Activated naive CD8-positive, alpha-beta T cell treated with anti-CD3 and anti-CD28 coated beads, Interleukin-2, amount 10 ng/mL, durations not matched to agents 7 days and 5 days (primary cell): ENCODE measurements at places on chromosomes 3 and 15. TPM values are rescaled to one million over a fixed set of nuclear protein-coding genes. Genes with fewer than 3 reads are reported as not detected.

IL17RE gene
- total RNA-seq, result 1.1 TPM

GOLGA6A gene
- not detected for total RNA-seq

PRTG gene
- not detected for total RNA-seq

FANCD2OS gene
- not detected for total RNA-seq

CYP1A2 gene
- total RNA-seq, result not detected

NR2F2 gene
- not detected for total RNA-seq

TMEM212 gene
- not detected for total RNA-seq

SLCO2A1 gene
- not detected for total RNA-seq

- no peak overlapping the region for H3K27ac ChIP-seq
- no peak for DNase-seq
- peaks cover 23% of the 10 kb centered on the region for H3K27me3 ChIP-seq
Observed at GRCh38 chr15:25670025-25670554, 193.0 kb downstream of the ATP10A start.

DNA sequence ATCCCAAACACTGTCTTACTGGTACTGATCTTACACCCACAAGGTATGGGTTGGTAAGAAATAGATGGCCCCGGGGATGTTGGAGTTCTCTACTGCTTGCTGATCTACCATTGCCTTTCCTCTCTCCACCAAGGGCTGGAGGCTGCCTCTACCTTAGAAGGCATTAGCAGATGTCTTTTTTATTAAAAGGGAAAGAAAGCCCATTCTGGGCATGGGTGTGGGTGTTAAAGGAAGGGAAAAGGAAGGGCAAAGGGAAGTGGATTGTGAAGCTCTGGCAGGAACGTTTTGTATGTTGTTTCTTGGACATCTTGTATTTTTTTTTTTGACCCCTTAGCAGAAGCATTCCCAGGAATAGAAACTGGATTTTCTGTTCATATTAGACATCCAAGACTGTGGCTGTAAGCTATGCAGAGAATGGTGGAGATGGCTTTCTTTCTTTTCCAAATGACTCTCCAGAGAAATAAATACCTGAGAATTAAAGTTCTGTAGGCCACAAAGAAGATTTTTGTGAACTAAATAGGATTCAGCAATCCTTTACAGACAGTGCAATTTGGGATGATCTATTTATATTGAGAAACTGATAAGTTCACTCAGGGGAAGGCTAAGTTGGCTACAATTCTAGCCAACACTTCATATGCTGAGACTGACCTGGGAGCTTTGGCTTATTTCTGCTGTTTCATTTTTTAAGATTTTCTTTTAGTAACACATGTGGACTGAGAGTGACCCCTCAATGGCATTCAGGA is 108.8 kb downstream of the TOP2B start:
- H3K4me1 ChIP-seq, result no peaks in the 10 kb centered on the region
- peaks cover 9% of the 10 kb centered on the region for H3K27me3 ChIP-seq
- H3K4me3 ChIP-seq, result no peak overlapping the region
- DNase-seq, result no peak
- no peaks in the 10 kb centered on the region for H3K36me3 ChIP-seq
- H3K27ac ChIP-seq, result no peak overlapping the region

- H3K27ac ChIP-seq, result no peak overlapping the region
- no peaks in the 10 kb centered on the region for H3K36me3 ChIP-seq
- no peak overlapping the region for H3K4me3 ChIP-seq
- no peak for DNase-seq
Observed at GRCh38 chr3:9156604-9157003, 92.8 kb downstream of the SRGAP3 start.

DNA sequence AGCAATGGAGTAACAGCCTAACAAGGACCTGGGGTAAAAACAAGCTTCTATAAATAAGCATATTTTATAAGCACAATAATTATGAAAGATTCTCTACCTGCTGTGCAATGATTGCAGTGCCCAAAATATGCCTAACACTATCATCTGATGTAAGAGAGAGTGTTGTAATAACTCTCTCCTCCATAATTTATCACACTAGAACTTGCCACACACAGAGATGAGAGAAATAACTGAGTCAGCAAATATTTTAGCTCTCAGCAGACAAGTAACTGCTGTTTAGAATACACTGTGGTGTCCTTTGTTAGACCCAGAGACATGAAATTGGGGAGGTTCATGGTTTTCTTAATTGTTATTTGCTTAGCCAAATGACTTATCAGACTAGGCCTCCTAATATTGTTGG is 105.3 kb upstream of the ACP3 start:
- H3K27me3 ChIP-seq, result peaks cover 9% of the 10 kb centered on the region
- H3K27ac ChIP-seq, result no peak overlapping the region
- H3K4me1 ChIP-seq, result no peaks in the 10 kb centered on the region
- DNase-seq, result no peak

DNA sequence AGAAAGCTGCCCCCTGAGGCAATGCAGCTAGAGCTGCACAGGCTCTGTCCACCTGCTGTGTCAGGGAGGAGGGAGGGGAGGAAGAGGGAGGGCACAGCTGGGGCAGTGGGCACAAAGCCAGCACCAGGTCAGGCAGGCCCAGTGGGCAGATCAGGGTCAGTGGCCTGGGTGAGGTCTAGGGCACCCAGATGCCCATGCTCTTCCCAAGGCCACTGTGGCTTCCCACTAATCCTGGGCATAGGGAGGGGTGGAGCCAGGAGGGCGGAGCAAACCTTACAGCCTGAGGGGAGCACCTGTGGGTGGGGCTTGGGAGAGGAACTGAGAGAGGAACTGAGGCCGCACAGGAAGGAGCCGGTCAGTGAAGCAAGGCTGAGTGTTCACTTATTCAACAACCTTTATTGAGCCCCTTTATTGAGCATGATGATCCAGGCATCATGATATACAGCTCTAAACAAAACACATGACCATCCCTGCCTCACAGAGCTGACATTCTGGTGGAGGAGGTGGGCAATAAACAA is 55.0 kb downstream of the RHCG start:
- no peak overlapping the region for H3K4me3 ChIP-seq
- peaks cover 2% of the 10 kb centered on the region for H3K4me1 ChIP-seq
- peaks cover 28% of the 10 kb centered on the region for H3K27me3 ChIP-seq
- H3K27ac ChIP-seq, result no peak overlapping the region
- no peaks in the 10 kb centered on the region for H3K36me3 ChIP-seq
- no peak for DNase-seq

- no peak for DNase-seq
- H3K4me3 ChIP-seq, result no peak overlapping the region
- no peak overlapping the region for H3K27ac ChIP-seq
- H3K4me1 ChIP-seq, result no peaks in the 10 kb centered on the region
Observed at GRCh38 chr3:85081191-85081906, 122.6 kb downstream of the CADM2 start.

- no peaks in the 10 kb centered on the region for H3K36me3 ChIP-seq
- H3K27me3 ChIP-seq, result peaks cover 3% of the 10 kb centered on the region
- no peak overlapping the region for H3K4me3 ChIP-seq
- no peak overlapping the region for H3K27ac ChIP-seq
Observed at GRCh38 chr3:181790561-181790960, 78.8 kb downstream of the SOX2 start.

- no peaks in the 10 kb centered on the region for H3K36me3 ChIP-seq
- DNase-seq, result no peak
- peaks cover 29% of the 10 kb centered on the region for H3K27me3 ChIP-seq
- H3K4me1 ChIP-seq, result no peaks in the 10 kb centered on the region
- no peak overlapping the region for H3K4me3 ChIP-seq
- H3K27ac ChIP-seq, result no peak overlapping the region
Observed at GRCh38 chr15:44099671-44100070, 95.4 kb downstream of the FRMD5 start.

- DNase-seq, result no peak
- H3K4me3 ChIP-seq, result no peak overlapping the region
- no peak overlapping the region for H3K27ac ChIP-seq
- H3K4me1 ChIP-seq, result no peaks in the 10 kb centered on the region
Observed at GRCh38 chr15:57526076-57526475, 65.6 kb upstream of the MYZAP start.

GRCh38 chr15:63211549-63211948 is 22.1 kb downstream of the RAB8B start:
- no peaks in the 10 kb centered on the region for H3K27me3 ChIP-seq
- no peak for DNase-seq
- H3K27ac ChIP-seq, result peak overlapping the region; percentile 88
- peaks cover 27% of the 10 kb centered on the region for H3K36me3 ChIP-seq
- H3K4me1 ChIP-seq, result peaks cover 67% of the 10 kb centered on the region
- peak overlapping the region; percentile 77 for H3K4me3 ChIP-seq

- H3K27ac ChIP-seq, result no peak overlapping the region
- H3K4me3 ChIP-seq, result no peak overlapping the region
- no peak for DNase-seq
- H3K27me3 ChIP-seq, result peaks cover 21% of the 10 kb centered on the region
Observed at GRCh38 chr15:59380902-59381610, 8.4 kb upstream of the MYO1E start.

- no peak overlapping the region for H3K4me3 ChIP-seq
- H3K27me3 ChIP-seq, result no peaks in the 10 kb centered on the region
- no peaks in the 10 kb centered on the region for H3K4me1 ChIP-seq
- no peak overlapping the region for H3K27ac ChIP-seq
Observed at GRCh38 chr3:22401499-22401898, 650.5 kb upstream of the ZNF385D start.

- peaks cover 1% of the 10 kb centered on the region for H3K36me3 ChIP-seq
- no peak for DNase-seq
- H3K27me3 ChIP-seq, result no peaks in the 10 kb centered on the region
- no peak overlapping the region for H3K4me3 ChIP-seq
- peaks cover 32% of the 10 kb centered on the region for H3K4me1 ChIP-seq
- H3K27ac ChIP-seq, result no peak overlapping the region
Observed at GRCh38 chr3:15497964-15498363, 23.5 kb downstream of the COLQ start.

- H3K27me3 ChIP-seq, result peaks cover 14% of the 10 kb centered on the region
- no peaks in the 10 kb centered on the region for H3K4me1 ChIP-seq
- H3K36me3 ChIP-seq, result no peaks in the 10 kb centered on the region
Observed at GRCh38 chr3:131596884-131597283, 94.1 kb upstream of the MRPL3 start.

GRCh38 chr3:42755681-42756578 is 17.1 kb downstream of the CCDC13 start:
- H3K4me3 ChIP-seq, result no peak overlapping the region
- H3K4me1 ChIP-seq, result peaks cover 5% of the 10 kb centered on the region
- no peaks in the 10 kb centered on the region for H3K36me3 ChIP-seq

DNA sequence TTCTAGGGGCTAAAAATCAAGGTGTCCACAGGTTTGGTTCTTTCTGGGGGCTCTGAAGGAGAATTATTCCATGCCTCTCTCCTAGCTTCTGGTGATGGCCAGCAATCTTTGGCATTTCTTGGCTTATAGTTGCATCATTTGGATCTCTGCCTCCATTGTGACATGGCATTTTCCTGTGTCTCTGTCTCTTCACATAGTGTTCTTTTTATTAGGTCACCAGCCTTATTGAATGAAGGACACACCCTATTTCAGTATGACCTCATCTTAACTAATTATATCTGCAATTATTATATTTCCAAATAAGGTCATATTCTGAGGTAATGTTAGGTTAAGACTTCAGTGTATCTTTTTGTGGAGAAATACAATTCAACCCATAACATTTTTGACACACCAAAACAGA is 3.2 kb upstream of the GBE1 start:
- H3K4me3 ChIP-seq, result no peak overlapping the region
- H3K27me3 ChIP-seq, result no peaks in the 10 kb centered on the region
- no peak overlapping the region for H3K27ac ChIP-seq
- no peak for DNase-seq

DNA sequence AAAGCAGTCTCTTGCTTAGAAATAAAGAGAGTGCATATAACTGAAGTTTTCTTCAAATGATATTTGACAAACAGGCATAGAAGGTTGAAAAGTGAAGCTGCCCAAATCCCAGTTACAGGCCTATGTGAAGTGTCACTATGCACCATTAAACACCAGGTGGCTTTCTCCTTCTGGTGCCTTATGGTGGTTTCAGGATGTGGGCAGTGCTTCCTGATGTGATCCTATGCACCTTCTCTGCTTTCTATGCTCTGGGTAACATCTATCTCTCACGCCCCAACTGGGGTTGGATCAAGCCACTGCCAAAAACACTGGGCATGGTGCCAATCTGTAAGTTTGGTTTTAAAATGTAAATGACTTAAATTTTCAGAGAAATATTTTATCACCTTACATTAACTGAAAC is 744.7 kb downstream of the TUSC7 start:
- DNase-seq, result no peak
- H3K27me3 ChIP-seq, result no peaks in the 10 kb centered on the region
- H3K36me3 ChIP-seq, result no peaks in the 10 kb centered on the region
- no peak overlapping the region for H3K4me3 ChIP-seq
- no peak overlapping the region for H3K27ac ChIP-seq

DNA sequence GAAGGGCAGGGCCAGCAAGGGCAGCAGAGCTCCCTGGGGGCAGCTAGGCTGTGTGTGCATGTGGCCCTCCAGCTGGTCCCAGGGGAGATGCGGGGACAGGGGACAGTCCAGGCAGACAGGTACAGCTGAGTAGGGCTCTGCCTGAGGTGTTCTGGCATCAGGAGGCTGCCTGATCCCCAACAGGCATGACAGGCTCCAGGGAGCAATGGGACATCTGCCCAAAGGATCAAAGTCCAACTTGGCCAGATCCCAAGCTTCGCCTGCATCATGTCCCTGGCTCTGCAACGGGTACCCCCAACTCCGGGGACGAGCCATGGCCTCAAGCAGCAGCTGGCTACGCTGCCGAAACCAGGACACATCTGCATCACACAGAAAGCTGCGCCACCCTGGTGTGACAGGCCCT is 21.8 kb downstream of the ATRIP start:
- H3K27ac ChIP-seq, result peak overlapping the region; percentile 99
- H3K27me3 ChIP-seq, result no peaks in the 10 kb centered on the region
- peaks cover 32% of the 10 kb centered on the region for H3K36me3 ChIP-seq
- DNase-seq, result peak; percentile 31
